Stimulated activated naive CD8-positive, alpha-beta T cell treated with anti-CD3 and anti-CD28 coated beads, Interleukin-15, amount 100 ng/mL, for 72 hours (primary cell): ENCODE measurements at places on chromosomes 5 and 9.

DNA sequence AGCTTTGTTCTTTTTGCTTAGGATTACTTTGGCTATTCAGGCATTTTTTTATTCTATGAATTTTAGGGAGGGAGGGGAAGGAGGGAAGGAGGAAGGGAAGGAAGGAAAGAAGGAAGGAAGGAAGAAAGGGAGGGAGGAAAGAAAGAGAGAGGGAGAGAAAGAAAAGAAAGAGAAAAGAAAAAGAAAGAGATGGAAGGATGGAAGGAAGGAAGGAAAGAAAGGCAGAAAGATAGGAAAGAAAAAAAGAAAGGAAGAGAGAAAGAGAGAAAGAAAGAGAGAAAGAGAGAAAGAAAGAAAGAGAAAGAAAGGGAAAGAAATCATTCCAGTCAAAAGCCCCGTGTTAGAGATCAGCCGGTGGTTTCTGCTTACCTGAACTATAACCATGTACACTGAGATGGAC is 20.8 kb upstream of the NKD2 start:
- no peak for DNase-seq

DNA sequence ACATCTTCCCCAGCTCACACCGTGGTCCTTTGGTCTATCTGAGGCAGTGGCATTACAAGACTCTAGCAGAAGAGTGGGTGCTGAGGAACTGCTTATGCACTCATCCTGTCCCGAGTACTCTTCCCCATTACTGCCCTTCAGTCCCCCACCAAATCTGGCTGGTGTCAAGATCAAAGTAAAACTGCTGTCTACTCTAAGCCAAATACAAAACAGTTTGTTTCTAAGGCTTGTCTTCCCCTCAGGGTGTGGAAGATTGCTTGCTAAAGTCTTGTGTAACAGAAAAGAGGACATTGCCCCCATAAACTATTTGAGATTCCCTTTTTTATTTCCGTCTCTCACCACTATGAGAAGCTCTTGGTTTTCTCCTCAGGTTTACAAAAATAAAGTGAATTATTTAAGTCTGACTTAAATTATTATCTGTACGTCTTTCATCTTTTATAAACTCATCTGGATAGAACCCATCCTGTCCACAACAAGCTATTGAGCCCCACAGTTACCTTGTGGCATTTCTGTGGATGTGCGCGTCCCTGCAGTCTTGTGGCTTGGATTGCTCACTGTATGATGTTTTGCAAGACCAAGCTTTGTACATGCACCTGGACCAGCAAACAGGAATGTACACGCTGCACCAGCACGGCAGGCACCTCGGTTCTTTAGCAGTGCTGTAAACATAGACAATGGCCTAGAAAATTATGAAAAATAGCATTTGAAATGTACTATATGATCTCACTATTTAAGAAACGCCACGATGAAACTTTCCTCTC is 61.0 kb downstream of the CYSTM1 start:
- DNase-seq: no peak

GRCh38 chr5:103298117-103298516 is 39.6 kb downstream of the MACIR start:
- no peak for DNase-seq

- DNase-seq: no peak
These were observed 8.9 kb downstream of the CDC42SE2 start for GRCh38 chr5:131272724-131273123.

DNA sequence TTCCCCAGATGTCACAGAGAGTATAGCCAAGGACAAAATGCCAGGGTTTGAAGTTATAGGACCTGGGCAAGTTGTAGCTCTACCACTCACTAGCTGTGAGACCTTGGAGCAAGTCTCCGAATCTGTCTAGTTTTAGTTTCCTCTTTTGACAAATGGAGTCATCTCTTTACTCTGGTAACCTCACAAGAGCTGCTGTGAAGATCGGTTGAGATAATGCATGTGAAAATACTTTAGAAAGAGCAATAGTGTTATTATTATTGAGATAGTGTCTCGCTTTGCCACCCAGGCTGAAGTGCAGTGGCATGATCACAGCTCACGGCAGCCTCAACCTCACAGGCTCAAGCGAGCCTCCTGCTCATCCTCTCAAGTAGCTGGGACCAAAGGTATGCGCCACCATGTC is 117.9 kb upstream of the NR5A1 start:
- DNase-seq: no peak

DNA sequence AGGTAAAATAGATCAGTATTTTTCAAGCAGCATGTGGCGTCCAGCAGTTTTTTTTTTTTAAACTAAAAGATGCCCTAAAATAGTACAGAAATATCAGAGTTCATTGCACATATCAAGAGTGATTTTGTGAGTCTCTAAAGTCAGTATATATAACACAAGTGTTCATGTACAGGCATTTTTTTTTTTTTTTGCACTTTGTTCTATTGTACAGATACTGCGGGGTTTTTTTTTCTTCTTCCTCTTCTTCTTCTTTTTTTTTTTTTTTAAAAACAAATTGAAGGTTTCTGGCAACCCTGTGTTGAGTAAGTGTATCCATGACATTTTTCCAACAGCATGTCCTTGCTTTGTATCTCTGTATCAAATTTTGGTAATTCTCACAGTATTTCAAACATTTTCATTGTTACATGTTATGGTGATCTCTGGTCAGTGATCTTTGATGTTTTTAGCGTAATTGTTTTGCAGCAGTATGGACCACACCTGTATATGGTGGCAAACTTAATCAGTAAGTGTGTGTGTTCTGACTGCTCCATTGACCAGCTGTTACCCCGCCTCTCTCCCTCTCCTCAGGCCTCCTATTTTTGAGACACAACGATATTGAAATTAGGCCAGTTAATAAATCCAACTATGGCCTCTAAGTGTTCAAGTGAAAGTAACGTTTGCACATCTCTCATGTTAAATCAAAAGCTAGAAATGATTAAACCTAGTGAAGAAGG is 76.8 kb downstream of the TRIO start:
- DNase-seq: no peak

GRCh38 chr5:82346399-82347165 is 68.4 kb upstream of the RPS23 start:
- DNase-seq: no peak

GRCh38 chr9:133505901-133506652 is 18.7 kb downstream of the MYMK start:
- DNase-seq: no peak

- DNase-seq: peak; percentile 24
These were observed 36.2 kb downstream of the VAV2 start for GRCh38 chr9:133955821-133956411.

DNA sequence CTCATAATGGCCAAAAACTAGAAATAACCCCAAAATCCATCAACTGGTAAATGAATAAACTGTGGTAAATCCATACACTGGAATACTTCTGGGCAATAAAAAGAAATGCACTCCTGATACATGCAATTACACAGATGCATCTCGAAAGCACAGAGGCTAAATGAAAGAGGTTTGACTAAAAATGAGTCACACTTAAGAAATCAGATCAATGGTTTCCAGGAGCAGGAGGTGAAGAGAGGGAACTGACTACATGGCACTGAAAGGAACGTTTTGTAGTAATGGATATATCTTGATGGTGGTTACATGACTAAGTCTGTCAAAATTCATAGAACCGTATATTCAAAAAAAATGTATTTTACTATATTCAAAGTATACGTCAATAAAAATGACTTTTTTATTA is 42.4 kb downstream of the STRBP start:
- DNase-seq: no peak

GRCh38 chr9:7367726-7368125 is 431.9 kb downstream of the DMAC1 start:
- DNase-seq: no peak

GRCh38 chr5:139299486-139299885 is 5.9 kb downstream of the MATR3 start:
- DNase-seq: no peak

DNA sequence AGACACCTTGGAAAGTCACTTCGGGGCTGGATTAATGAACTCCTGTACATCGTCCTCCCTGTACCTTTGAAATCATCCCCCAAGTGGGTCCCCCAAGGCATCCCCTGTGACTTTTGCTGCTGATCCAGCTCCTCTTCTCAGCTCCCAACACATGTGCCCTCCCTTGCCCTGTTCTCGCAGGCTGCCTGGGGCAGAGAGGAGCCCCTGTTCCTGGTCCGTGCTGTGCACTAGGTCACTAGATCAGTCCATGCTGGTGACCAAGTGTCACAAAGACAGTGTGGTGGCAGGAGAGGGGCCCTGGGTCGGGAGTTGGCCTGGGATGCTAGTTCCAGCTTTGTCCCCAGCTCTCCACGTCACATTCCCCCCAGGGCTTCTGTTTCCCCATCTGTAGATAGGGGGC is 79.3 kb upstream of the BARHL1 start:
- no peak for DNase-seq

DNA sequence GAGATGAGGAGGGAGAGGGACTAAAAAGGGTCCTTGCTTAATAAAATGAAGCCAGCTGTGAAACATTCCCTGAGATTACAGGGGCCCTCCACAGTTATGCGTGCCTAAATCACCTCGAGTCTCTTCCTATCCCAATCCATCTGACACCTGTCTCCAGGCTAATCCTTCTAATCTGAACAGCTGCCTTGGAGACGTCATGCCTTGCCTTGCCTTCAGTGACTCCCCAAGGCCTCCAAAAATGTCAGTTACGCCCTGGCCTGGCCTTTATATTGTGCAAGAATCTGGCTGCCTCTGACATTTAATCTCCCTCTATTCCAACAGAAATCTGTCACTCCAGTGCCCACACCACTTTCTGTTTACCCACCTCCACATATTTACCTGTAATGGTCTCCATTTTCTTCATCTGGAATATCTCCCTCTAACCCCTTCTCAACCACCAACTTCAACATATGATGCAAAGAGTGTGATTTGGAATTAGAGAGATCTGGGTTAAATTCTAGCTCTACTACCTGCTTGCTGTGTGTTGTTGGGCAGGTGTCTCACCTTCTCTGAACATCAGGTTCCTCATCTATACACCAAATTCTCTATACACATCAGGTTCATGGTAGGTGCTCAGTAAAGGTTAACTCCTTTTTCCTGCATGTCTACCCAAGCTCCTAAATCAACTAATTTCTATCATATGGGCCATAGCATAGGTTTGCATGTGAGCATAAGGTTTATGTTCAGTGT is 57.9 kb downstream of the PTCD2 start:
- DNase-seq: no peak

GRCh38 chr9:125570246-125570645 is 136.8 kb downstream of the MAPKAP1 start:
- no peak for DNase-seq

DNA sequence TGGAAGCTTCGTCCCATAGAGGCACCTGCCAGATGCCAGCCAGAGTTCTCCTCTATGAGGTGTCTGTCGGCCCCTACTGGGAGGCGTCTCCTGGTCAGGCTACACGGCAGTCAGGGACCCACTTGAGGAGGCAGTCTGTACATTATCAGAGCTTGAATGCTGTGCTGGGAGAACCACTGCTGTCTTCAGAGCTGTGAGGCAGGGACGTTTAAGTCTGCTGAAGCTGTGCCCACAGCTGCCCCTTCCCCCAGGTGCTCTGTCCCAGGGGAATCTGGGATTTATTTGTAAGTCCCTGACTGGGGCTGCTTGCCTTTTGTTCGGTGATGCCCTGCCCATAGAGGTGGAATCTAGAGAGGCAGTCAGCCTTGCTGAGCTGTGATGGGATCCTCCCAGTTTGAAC is 70.8 kb downstream of the NDUFS4 start:
- DNase-seq: no peak

DNA sequence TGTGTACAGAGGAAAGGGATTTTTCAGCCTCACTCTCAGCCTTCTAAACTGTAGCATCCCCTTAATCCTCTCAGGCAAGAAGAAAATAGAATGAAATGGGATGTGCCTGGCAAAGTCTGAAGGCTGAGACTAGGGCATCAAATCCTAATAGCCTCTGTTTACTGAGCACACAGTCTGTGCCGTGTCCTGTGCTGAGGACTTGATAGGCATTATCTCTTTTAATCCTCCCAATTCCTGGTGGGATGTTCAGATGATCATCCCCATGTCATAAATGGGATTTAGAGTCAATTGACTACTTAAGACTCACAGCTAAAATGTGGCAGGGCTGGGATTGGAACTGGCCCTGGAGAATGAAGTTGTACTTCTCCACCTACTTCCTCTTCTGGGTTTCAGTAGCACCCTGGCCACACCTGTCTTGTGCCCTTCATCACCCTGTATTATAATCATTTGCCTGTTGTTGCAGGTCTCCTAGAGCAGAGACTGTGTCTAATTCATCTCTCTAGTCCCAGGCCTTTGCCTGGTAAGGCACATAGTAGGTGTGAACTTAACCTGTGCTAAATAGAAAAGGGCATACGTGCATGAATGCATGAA is 81.0 kb downstream of the WWC1 start:
- DNase-seq: no peak

- no peak for DNase-seq
These were observed 2.2 kb upstream of the DTWD2 start for GRCh38 chr5:118990582-118990981.
